Chondrocyte (in vitro differentiated cells): ENCODE measurements at places on chromosomes 2 and 18. TPM values are rescaled to one million over a fixed set of nuclear protein-coding genes. Genes with fewer than 3 reads are reported as not detected.

DNA sequence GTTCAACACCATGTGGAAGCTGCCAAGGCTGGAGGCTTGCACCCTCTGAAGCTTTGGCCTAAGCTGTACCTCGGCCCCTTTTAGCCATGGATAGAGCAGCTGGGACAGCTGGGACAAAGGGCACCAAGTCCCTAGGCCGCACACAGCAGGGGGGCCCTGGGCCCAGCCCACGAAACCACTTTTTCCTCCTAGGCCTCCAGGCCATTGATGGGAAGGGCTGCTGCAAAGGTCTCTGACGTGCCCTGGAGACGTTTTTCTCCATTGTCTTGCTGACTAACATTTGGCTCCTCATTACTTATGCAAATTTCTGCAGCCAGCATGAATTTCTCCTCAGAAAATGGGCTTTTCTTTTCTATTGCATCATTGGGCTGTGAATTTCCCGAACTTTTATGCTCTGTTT is 13.7 kb downstream of the RAPGEF4 start:
- DNase-seq: no peak

Gene RAB11FIP5
- total RNA-seq: 39.8 to 54.7 TPM (median 53.1 TPM) in 3 replicates

Gene CYTIP
- 0.27 to 0.85 TPM in 2 of 3 replicates, not detected in the other for total RNA-seq

DNA sequence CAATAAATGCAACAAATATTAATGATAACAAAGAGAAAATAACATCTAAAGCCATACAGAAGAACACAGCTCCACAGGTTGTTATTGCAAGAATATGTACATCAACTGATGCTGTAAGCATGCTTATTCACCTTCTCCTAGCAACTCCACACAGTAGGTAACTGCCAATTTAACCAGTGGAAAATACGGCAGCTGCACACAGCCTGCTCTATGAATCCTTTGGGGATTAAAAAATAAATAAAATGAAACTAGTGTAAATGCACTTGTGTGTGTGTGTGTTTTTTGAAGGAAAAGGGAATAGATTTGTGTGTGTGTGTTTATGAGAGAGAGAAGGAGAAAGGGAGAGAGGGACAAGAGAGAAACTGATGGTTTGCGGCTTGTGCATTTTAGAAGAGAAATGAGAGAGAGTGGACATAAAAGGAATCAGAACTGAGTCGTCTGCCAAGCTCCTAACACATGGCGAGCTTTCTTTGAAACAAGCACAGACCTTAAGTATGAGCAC is 96.2 kb upstream of the PDE1A start:
- DNase-seq: no peak
